OCI-M1 (cell line): ENCODE measurements at places on chromosomes 4 and X.

GRCh38 chr4:33437406-33437805 is 2717.2 kb downstream of the PCDH7 start:
- no peak for DNase-seq

- DNase-seq, result no peak
These were observed 29.7 kb downstream of the F9 start for GRCh38 chrX:139560221-139560620.

DNA sequence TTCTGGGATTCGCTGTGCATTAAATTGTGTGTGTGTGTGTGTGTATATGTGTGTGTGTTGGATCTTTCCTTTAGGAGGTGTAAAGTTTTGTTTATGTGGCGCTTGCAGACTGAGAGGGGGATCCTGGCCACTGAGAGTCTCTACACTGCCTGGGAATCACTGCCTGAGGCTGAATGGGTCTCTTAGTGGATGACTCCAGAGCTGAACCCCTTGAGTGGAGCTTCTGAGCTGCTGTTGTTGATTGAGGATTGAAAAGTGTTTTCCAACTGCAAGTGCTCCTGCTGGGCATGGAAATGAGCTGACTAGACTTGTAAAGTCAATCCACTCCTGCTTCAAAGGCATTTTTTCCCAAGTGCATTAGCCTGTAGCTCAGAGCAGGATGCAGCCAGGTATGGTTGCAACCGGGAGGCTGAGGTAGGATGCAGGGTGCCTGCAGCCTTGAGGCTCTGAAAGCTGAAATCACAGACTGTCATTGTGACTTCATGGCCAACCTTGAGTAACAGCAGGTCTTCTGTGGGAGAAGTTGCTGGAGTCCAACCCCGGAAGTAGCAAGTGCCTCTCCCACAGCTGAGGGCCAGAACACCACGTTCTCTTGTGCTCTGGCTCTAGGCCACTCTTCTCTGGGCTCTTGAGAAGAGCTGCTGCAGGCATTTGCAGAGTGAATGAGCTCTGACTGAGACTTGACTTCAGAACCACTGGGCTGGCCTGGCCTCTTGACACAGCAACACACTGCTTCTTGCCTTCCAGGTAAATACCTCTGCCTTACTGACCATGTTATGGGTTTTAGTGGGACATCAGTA is at the start of gene TBX22:
Gene TBX22, plus strand, starts transcription at position 613 of the 800 bp plus-strand sequence. CDS start 7,517 bp downstream, outside the sequence.
- no peak for DNase-seq

DNA sequence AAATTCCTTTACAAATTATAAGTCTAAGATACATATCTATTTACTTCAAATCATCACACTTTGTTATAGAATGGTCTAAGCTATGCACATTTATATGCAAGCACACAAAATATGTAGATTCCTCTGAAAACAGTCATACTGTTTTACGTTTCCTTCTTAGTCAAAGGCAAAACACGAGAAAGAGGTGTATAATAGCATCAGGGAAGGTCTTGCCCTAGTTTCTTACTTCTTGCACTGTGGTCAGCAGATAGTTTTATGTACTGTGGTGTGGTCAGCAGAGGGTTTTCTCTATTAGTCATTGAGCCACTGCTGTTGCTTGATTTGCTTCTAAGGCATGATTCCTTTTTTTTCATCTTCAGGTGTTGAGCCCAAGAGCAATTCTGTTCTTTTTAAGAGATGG is 117.7 kb downstream of the ADAM29 start:
- no peak for DNase-seq

- DNase-seq, result no peak
These were observed 44.1 kb upstream of the CLDN24 start for GRCh38 chr4:183366206-183366835.

GRCh38 chr4:115233600-115233999 is 120.2 kb upstream of the NDST4 start:
- no peak for DNase-seq

- DNase-seq, result no peak
These were observed 304.5 kb upstream of the CXorf51A start for GRCh38 chrX:147119088-147119487.

GRCh38 chr4:137692205-137692604 is 159.9 kb upstream of the PCDH18 start:
- DNase-seq, result no peak
